ENCODE measurements at places on chromosomes 3 and 15. TPM values are rescaled to one million over a fixed set of nuclear protein-coding genes. Genes with fewer than 3 reads are reported as not detected.

DNA sequence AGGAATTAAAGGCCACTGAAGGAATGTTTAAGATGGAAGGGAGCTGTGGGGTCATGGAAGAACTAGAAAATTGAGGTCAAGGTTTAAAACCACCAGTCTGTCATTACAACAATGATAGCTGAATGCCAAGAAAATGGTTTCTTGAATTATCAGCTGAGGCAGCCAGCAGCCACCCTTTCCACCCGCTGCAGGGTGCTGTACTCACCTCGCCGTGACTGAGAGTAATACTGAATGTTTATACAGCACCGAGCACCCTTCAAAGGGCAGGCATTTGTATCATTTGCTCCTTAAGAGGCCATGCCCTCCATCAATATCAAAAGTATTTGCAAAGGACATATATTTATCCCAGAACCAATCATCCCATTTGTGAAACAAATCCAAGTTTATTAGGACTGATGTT is 402.8 kb downstream of the VPS13C start:
- DNase-seq, result no peak

DNA sequence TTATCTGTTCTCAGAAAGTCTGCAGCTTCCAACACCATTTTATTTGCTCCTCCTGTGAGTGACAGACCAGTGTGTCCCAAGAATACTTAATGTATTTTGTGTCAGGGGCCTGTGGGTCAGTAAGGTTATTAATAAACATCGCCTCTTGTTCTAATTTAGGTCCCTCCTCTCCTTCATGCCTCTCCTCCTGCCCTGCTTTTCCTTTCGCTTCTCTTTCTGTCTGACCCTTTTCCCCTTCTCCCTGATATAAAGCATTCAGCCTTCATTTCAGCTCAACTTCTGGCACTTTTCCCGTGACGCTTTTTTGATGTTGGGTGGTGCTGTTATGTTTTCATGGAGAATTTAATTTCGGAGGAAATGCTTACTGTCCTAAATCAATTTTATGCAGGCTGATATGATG is 29.7 kb upstream of the NR2F2 start:
- no peak for DNase-seq

- no peak for DNase-seq
Measured at GRCh38 chr3:99066863-99067262, 165.4 kb upstream of the DCBLD2 start.

The GOLGA6B gene
- total RNA-seq, result not detected

The TRAT1 gene
- not detected for total RNA-seq

The KLHL25 gene
- total RNA-seq, result 5.6 TPM

The THSD4 gene
- total RNA-seq, result 25.2 TPM

Data from RPMI7951 (cell line).